Activated CD4-positive, alpha-beta T cell treated with anti-CD3 and anti-CD28 coated beads for 24 hours (primary cell): ENCODE measurements at places on chromosomes 2 and 18.

- no peak for DNase-seq
Measured at GRCh38 chr2:225468131-225468530, 68.6 kb downstream of the NYAP2 start.

GRCh38 chr2:40955042-40955441, 503.2 kb upstream of the SLC8A1 start:
- DNase-seq, result no peak

- no peak for DNase-seq
Measured at GRCh38 chr2:45728458-45728942, 77.0 kb downstream of the PRKCE start.

GRCh38 chr2:168178520-168179324, 68.7 kb downstream of the STK39 start:
- no peak for DNase-seq

DNA sequence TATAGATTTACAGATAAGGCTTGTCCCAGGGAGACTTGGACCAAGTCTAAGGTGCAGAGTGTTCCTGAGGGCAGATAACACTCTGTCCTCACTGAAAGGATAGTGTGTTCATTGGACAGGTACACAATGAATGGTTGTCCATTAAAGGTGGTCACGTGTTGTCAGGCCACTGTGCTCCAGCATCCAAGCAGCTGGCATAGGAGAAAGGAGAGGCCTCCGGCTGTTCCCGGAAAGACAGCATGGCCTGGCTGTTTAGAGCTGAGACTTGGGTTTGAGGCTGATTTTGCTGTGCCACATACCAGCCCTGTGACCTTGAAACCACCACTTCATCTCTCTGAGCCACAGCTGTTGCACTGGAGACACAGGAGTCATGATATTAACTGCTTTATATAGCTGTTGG, 19.6 kb upstream of the SULT1C3 start:
- no peak for DNase-seq

DNA sequence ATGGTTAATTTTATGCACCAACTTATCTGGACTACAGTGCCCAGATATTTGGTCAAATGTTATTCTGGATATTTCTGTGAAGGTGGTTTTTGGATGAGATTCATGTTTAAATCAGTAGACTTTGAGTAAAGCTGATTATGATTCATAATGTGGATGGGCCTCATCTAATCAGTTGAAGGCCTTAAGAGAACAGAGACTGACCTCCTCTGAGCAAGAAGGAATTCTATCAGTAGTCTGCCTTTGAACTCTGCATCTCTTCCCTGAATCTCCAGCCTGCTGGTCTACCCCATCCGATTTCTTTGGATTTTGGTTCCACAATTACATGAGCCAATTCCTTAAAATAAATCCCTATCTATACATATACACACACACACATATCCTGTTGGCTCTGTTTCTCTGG, 82.8 kb upstream of the MAP4K3 start:
- no peak for DNase-seq

- no peak for DNase-seq
Measured at GRCh38 chr2:154402213-154402612, 296.3 kb upstream of the KCNJ3 start.

DNA sequence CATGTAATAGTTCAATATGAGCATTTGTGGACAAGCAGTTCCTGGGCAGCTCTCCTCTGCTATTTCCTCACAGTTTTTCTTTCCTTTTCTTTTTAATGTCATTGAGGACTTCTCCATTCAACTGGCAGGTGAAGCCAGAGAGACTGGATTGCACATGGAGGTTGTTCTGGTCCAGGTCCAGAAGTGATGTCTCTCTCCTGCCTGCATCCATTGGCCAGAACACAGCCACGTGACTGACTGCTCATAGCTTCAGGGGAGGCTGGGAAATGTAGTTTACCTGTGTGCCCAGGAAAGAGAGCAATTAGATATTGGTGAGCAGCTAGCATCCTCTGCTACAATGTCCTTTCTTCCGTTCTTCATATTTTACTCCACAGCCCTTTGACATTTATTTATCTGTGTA, 20.2 kb upstream of the ADAM23 start:
- no peak for DNase-seq

DNA sequence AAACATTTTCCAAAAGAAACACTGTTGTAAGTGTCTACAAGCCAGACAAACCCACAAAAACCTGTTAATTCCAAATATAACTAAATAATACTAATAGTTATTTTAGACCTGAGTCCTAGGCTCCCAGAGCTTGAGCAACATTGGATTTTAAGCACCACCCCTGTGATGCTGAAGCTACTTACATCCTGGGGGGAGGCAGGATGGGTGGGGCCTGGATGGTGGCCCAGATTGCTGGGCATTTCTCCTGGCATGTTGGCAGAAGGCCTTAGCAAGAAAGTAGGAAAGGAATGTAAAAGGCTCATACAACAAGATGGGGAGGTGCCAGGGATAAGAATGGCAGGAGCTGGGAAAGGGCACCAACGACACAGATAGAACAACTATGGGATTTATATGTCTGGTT, 50.7 kb upstream of the OTX1 start:
- no peak for DNase-seq

DNA sequence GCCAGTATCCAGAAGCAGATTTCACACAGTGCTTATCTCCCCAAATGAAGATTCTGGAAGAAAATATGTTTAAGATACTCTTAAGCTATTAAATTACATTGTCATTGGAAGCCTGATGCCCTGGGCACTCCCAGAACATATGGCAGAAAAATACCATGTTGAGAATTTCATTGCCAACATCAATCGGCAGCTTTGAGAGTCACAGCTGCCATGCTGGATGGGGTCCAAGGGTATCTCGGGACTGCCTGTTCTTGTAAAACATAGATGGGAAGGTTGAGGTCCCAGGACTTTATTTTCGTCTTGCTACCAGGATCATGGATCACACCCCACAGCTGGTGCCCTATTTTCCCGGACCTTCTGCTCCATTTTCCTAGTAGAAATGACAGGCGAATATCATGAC, 632.5 kb downstream of the SUCLG1 start:
- no peak for DNase-seq

GRCh38 chr2:14492920-14493503, 139.5 kb upstream of the LRATD1 start:
- no peak for DNase-seq

DNA sequence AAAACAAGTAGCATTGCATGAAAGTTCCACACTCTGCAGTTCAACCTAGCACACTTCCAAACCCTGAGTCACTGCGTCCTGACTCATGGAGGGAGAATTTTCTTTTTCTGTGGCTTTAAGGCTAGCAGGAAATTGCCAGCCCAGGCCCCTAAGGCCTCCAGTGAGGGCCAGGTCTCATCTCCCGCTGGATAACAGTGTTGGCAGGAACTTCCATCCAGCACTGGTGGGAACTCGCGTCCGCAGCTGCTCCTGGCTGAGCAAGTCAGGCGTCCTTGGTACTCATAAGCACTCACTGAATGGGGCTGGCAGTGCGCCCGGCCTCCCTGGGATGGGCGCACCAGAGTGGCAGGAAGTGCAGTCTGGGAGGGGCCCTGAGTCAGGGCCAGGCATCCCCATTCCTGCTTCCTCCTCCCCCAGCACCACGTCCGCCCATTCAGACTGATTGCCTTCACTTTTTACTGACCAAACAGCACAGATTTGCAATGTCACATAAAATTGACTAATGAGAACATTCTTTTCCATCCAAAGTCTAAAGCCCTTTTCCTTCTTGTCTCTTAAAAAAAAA, 14.3 kb downstream of the MALL start:
- DNase-seq, result no peak

DNA sequence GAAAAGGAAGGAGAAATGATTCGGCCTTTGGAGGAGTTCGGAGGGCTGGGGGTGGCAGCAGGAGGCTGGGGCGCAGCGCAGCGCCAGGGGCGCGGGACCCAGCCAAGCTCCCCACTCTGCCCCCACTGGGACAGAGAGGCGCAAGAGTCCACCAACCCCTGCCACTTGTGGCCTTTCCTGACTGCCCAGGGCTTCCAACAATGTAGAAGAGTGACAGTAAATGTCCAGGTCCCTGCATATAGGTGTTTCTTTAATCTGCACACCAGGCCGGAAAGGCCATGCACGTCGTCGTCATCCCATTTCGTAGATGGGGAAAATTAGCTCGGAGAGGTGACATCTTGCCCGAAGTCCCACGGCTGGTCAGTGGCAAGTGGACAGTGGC, 96.6 kb downstream of the INHBB start:
- no peak for DNase-seq

DNA sequence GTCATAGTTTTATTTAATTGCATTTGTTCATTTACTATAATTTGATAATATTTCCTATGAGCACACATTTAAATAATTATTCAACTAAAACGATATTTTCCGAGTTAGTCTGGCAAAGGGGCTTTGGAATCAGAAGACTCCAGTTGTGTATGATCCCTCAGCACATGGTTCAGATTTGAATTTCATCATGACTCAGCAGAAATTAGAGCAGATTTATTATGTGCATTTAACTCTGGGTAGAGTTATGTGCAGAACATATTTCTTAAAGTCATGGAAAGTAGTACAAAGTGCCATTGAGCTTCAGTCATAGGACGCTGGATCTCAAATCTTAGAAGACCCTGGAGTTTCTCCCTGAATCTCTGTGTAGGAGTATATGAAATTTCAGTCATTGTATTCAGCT, 106.7 kb downstream of the ADCYAP1 start:
- DNase-seq, result no peak

DNA sequence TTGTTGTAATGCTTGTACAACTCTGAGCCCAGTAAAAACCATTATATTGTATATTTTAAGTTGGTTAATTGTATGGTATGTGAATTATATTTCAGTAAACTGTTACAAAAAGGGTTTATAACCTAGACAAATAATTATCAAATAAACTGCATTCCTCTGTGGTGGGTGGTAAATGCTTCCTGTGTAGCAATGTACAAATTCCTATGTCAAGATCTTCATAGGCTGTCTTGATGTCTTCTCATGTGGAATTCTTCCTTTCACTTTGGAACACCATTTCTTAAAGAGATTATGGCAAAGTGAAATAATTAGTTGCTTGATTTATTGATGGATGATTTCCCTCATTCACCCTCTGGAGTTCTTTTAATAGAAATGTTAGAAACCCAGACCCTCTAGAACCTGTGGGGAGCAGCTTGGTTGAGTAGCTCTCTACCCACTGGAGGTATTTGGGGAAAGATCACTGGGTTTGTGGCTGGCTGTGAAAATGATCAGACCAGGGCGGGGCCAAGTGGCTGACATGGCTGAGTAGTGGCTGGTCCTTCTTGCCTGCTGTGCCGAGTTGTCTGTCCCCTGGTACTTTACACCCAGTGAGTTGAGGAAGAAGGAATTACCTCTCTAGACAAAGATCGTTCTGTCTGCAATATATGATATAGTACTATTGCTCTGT, 22.4 kb upstream of the MGAT5 start:
- DNase-seq, result no peak

DNA sequence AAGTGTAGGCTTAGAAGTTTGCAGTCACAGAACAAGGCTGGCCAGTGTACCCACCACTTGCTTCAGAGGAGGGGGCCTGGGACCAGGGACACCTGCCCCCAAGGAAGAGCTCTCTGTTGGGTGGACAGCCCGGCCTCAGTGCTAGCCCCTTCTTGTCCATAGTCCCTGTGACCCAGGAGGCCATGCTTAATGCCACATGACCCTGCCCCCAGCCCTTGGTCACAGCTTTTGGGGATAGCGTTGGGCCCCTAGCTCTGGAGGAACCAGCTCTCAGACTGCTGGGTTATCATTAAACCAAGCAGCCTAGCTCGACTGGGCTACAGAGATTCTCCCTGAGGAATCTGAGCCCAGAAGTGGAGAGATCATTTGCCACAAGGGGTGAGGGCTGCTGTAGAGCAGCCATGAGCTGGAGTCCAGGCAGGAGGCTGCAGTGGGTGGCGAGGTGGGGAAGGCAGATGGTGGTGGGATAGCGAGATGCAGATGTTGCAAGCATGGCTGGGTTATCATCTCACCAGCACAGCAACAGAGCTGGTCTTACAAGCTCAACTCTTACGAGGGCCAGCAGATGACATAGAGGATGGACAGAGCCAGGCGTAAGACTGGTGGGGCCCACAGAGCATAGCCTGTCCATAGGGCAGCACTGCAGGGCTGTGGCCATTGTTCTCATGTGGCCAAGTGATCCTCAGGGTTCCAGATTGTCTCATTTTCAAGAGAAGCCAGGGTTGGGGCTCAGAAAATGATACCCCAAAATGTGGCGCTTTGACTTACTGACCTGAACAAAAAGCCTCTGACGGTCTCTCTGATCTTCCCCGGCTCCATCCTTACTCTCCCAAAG, 7.2 kb upstream of the TMEM37 start:
- DNase-seq, result no peak

DNA sequence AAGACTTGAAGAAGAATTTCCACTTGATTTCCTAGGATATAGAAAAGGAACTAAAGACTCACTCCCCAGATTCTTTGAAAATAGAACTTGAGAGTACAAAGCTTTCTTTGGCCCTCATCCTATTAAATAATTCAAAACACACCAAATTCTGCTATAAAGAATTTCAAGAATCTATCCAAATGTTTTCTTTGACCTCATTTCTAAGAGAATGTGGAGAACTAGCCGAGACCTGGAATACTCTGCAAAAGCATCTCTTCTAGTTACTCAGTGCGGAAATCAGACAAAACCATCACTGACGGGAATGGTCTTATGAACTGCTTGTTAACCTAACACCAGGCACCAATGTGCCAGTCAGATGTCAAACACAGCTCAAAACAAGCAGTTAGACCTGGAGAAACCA, 44.2 kb upstream of the ARL5A start:
- DNase-seq, result no peak

DNA sequence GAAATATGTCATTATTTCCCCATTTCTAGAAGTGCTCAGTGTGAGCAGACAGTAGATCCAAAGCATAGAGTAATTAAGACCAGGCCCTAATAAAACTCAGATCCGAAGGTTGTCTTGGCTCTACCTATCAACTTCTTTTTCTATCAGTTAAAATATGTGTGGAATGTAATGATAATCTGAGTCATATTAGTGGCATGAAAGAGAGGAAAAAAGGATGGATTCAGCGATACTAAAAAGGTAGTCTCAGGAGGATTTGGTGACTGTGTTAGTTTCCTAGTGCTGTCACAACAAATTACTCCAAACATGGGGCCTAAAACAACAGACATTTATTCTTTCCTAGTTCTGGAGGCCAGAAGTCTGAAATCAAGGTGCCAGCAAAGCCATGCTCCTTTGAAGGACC, 103.7 kb upstream of the NABP1 start:
- no peak for DNase-seq

GRCh38 chr2:85174943-85175342, 41.8 kb downstream of the TCF7L1 start:
- no peak for DNase-seq

DNA sequence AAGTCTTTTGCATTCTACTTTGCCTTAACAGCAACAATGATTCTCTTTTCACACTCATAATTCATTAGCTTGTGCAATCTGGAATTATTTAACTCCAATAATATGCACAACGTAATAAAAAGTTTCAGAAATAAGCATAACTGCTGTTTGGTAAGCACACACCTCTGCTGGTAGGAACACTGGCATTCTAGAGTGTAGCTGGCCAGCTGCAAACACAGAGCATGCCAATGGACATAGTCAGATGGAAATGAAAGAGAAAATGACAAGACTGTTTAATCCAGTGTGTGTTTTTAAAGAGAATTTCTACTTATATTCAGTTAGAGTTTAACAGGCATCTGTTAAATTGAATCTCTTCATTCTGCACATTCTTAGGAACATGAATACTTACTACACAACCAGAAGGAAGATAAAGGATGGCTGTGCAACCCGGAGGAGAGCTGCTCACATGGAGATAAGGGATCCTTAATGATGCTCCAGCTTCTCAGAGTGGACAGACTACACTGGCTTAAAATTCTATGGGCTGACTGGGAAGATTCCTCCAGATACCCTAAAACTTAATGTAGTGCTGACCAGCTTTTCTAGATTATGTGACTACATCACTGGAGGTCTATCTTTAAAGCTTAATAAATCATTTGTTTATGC, 94.6 kb upstream of the CHAC2 start:
- no peak for DNase-seq

GRCh38 chr2:120262761-120263428, 10.2 kb downstream of the RALB start:
- DNase-seq, result no peak
